ENCODE measurements at places on chromosomes 7 and 10.

- no peak for DNase-seq
Observed at GRCh38 chr10:105017116-105017515, 376.0 kb downstream of the SORCS3 start.

DNA sequence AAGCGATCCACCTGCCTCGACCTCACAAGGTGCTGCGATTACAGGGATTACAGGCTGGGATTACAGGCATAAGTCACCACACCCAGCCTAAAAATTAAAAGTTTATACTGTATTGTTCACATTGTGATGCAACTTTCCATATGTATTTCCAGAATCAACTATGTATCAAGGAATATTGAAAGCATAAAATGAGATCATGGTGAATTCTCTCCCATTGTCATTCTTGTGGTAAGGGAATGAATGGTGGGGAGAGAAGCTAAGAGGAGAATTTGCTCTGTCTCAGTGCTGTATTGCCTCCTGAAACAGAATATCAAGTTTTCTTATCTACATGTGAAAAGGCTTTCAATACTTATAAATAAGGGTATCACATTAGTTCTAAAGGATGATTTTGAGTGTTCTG, 81.7 kb downstream of the CD36 start:
- no peak for DNase-seq

- no peak for DNase-seq
Observed at GRCh38 chr7:26385240-26385639, 93.6 kb downstream of the SNX10 start.

DNA sequence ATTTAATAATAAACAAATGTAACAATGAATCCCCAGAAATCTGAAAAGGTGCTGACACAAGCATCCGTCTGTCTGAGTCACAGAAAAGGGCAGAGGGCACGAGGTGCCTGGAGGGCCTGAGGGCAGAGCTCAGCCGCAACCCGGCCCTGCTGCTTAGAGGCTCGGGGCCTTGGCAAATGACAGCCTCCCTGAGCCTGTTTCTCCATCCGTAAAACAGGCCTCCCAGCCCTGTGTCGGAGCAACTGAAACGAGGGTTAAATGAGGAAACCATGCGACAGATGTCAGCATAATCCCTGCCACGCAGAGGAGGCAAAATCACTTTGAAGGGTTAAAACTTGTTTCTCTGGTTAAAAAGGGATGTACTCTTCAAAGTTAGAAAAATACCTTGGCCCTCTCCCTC, 24.9 kb downstream of the NUDT1 start:
- DNase-seq = no peak

DNA sequence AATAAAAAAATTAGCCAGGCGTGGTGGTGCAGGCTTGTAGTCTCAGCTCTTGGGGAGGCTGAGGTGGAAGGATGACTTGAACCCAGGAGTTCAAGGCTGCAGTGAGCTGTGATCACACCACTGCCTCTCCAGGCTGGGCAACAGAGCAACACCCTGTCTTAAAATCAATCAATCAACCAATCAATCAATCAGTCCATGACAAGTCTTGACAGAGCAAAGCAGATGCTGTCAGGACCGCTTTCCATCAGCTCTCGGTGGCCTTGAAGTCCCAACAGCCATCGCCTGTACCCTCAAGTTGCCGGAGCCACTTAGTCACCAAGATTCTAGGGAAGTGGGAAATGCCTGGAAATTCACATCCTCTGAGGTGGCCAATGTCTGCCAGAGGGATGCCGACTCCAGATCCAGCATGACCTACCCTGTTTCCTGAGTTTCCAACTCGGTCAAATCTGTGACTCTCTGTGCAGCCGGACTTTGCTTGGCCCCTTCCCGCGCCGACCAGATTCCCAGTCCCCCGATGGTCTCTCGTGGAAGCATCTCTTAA, 871 bp upstream of the CCL24 start:
- DNase-seq = no peak

GRCh38 chr10:59593768-59594167, 115.9 kb downstream of the SLC16A9 start:
- no peak for DNase-seq

DNA sequence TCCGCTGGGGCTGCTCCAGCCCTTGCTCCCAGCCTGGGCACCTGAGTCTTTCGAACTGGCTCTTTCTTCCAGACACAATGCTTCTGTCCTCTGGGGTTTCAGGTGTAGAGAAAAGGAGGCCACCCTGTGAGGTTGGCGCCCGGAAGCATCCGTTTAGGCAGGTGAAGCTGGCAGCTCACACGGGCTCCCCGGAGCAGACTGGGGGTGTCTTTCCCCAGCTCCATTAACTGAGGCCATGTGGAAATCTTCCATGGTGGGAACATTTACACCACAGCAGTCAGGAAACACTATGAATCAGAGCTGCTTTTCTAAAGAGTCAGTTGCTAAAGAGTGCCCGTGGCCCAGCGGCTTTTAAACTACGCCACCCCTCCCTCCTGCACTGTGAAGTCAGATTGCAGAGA, 29.2 kb downstream of the PRKAG2 start:
- DNase-seq = no peak

DNA sequence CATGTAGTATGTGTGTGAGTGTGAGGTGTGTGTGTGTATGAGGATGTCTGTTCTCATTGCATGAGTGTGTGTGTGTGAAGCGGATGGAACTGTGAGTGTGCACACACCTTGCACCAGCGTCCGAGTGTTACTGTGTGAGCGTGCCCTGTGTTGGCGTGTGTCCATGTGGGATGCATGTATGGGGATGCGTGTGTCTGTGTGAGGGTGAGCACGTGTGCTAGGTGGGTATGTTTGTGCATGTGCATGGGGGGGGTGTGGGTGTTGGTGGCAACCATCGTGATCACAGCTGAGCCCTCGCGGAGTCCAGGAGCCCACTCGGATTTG, 6.4 kb downstream of the KNDC1 start:
- no peak for DNase-seq

DNA sequence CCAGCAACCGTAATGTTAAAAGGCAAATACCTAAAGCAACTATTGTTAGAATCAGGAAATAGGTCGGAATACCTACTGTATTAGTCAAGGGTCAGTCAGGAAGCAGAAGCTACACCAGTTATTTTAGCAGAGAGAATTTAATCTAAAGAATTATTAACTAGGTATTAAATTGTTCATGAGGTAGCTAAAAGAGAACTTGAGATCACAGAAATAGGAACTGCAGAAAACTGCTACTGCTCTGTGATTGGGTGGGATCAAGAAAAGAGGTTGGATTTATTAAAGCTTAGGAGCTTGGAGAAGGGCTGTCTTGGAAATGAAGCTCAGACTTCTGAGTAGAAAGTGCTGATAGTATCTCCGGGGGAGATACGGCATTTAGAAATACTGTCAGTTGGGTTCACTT, 20.0 kb upstream of the ZNF438 start:
- no peak for DNase-seq

- DNase-seq = no peak
Observed at GRCh38 chr10:124727361-124727960, 16.7 kb downstream of the FAM53B start.

All from Panc1 (cell line).